ENCODE measurements at places on chromosomes 16 and 17.

- H3K4me1 ChIP-seq = no peaks in the 10 kb centered on the region
- DNase-seq = no peak
- H3K27me3 ChIP-seq = no peaks in the 10 kb centered on the region
- H3K27ac ChIP-seq = no peak within 1 kb of the TSS
These were observed at the start of gene CTRB2 for GRCh38 chr16:75206749-75207451. CTRB2 (minus strand) TSS chr16:75207161; CDS start chr16:75207141, 20 bp downstream.

DNA sequence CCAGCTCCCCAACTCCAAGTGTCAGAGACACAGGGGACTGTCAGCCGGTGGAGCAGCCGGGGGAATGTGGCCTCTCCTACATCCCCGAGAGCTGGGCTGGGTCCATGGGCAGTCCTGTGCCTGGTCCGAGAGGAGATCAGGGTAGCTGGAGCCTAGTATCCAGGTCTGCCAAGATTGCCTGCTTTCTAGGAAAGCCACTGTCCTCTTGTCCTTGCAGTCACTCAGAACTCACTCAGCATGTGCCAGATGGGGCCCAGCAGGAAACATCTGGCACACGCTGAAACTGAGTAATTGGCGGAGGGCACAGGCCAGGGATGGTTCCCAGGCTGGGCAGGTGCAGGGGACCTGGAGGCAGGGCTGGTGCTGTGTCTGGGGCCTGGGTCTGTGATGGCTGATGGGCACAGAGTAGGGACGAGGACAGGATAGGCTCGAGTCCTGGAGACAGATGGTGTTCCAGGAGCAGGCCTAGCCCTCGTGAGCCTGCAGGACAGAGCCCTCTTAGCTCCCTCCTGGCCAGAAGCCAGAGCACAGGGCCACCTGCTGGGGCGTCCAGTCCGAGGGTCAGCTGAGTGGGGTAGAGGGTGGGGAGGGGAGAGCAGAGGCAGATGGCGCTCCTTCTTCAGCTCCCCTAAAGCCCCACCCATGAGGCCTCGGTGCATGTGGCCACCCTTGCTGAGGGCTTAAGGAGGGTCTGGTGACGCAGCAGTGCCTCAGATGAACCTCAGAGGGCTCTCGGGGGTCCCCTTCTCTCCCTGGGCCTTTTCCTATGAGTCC lies 31.1 kb downstream of the ADCY7 start:
- H3K4me1 ChIP-seq = no peaks in the 10 kb centered on the region
- no peaks in the 10 kb centered on the region for H3K27me3 ChIP-seq
- H3K4me3 ChIP-seq = no peak overlapping the region

DNA sequence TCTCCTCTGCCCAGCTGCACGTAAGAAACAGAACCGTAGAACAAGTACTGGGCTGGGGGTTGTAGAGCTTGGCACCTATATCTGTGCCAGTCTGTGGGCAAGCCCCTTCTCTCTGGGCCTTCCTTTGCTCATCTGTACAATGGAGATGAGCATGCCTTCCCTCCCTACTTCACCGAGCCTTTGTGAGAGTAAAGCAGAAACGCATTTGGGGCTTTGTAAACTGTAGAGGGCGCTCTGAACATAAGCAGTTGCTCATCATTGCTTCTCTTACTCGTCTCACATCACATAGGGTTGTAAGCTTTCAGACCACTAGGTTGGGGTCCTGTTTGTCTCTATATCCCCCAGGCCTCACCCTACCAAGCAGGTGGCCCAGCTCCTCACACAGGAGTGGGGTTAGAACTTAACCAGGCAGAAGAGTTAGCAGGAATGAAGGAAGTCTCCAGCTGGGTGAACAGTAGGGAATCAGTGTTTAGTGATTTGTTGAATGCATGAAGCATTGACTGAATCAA lies 15.1 kb downstream of the SAMD14 start:
- peak; percentile 65 for DNase-seq
- no peak overlapping the region for H3K4me3 ChIP-seq
- H3K4me1 ChIP-seq = 0 out of 2 replicates have a peak, but pooled peaks cover 6% of the 10 kb centered on the region
- no peaks in the 10 kb centered on the region for H3K36me3 ChIP-seq

- H3K4me1 ChIP-seq = no peaks in the 10 kb centered on the region
- DNase-seq = no peak
- H3K36me3 ChIP-seq = no peaks in the 10 kb centered on the region
- H3K27me3 ChIP-seq = no peaks in the 10 kb centered on the region
- H3K27ac ChIP-seq = no peak overlapping the region
- no peak overlapping the region for H3K4me3 ChIP-seq
These were observed 13.7 kb downstream of the GPR179 start for GRCh38 chr17:38329808-38330730.

DNA sequence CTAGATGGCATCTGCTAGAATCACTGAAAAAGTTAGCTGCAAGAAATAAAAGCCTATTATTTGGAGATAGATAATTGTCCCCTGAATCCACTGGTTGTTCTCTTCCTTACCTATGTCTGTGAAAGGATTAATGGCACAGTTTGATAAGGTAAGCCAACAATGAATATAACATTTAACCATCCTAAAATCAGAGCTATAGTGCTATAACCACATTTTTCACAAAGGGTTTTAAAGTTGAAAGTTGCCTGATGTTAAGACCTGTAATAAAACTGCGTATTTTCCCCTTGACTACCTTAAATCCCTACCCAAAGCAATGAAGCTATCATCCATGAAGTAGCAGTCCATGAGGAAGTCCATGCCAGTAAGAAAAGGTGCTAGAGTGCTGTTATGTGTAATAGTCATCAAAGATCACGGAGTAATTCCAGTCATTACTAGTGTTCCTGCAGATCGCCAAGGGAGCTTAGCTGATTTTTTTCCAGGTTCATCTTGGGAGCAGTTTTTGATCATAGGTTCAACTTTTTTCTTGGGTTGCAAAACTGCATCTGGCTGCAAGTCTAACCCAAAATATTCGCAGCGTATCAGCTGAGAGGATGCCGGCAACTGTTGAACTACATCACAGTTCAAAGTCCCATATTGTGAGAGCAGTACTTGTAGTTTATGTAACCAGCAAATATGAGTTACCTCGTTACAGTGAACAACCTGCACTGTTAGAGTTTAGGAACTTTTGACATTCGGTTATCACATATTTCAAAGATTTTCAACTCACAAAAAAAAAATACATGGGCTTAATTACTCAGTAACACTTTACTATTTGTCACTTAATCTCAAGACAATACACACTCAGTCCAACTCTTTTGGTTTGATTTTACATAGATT lies 18.2 kb upstream of the RSL1D1 start:
- no peak overlapping the region for H3K4me3 ChIP-seq
- H3K27ac ChIP-seq = no peak overlapping the region
- no peak for DNase-seq
- peaks cover 11% of the 10 kb centered on the region for H3K36me3 ChIP-seq
- H3K27me3 ChIP-seq = no peaks in the 10 kb centered on the region

- H3K4me1 ChIP-seq = peaks cover 27% of the 10 kb centered on the region
- H3K4me3 ChIP-seq = peak overlapping the region; percentile 22
- DNase-seq = peak; percentile 61
- H3K36me3 ChIP-seq = no peaks in the 10 kb centered on the region
- H3K27ac ChIP-seq = no peak overlapping the region
These were observed 44.3 kb downstream of the TBC1D16 start for GRCh38 chr17:79991140-79991923.

Measured in MM.1S (cell line).